ENCODE measurements at places on chromosomes 2 and 18.

GRCh38 chr2:128452536-128453530 is 134.2 kb upstream of the HS6ST1 start:
- no peaks in the 10 kb centered on the region for H3K27me3 ChIP-seq
- H3K4me1 ChIP-seq = peaks cover 3% of the 10 kb centered on the region
- no peak overlapping the region for H3K4me3 ChIP-seq
- DNase-seq = peak; percentile 7
- H3K36me3 ChIP-seq = no peaks in the 10 kb centered on the region

DNA sequence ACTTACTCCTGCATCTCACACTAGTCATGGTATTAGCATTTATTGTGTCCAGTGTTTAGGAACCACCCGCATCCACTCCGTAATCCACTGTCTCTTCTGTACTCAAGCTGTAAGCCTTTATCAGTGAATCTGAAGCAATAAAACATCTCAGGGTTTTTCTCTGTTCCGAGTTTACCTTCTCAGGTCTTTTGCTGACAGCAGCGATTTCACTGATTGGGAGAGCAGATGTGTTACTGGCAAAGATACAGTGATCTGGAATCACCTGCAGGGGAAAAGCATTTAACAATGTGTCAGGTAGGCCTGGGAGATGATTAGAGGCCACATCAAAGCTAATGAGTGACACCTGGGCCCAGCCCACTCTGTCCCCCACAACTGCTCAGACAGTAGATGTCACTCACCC is 24.6 kb downstream of the GAREM2 start:
- no peak overlapping the region for H3K4me3 ChIP-seq
- no peak for DNase-seq
- H3K4me1 ChIP-seq = no peaks in the 10 kb centered on the region
- H3K27ac ChIP-seq = no peak overlapping the region
- H3K27me3 ChIP-seq = no peaks in the 10 kb centered on the region

GRCh38 chr2:230798769-230799399 is 65.9 kb upstream of the ITM2C start:
- no peak overlapping the region for H3K4me3 ChIP-seq
- H3K27ac ChIP-seq = no peak overlapping the region
- no peaks in the 10 kb centered on the region for H3K36me3 ChIP-seq
- peaks cover 8% of the 10 kb centered on the region for H3K4me1 ChIP-seq
- no peaks in the 10 kb centered on the region for H3K27me3 ChIP-seq

DNA sequence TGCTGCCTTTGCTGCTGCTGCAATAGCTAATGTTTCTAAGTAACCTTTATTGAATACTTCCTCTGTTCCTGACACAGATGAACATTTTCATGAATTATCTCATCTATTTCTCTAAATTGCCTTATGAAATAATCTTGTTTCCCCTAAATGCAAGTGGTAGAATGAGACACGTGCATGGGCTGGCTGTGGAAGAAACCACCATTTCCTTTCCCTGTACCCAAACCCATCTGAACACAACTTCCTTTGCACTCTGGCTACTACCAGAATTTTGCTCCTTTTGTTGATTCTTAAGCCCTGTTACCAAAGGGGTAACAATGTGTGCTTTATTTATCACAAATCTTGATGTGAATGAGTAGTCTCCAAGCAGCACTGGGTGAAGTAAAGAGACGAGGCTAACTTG is 29.2 kb downstream of the AKAIN1 start:
- H3K4me1 ChIP-seq = no peaks in the 10 kb centered on the region
- no peak for DNase-seq
- no peak overlapping the region for H3K27ac ChIP-seq
- no peak overlapping the region for H3K4me3 ChIP-seq
- no peaks in the 10 kb centered on the region for H3K27me3 ChIP-seq
- no peaks in the 10 kb centered on the region for H3K36me3 ChIP-seq
